ENCODE measurements at places on chromosomes 11 and 22.

GRCh38 chr11:60971520-60971919, at the start of gene CD6:
Gene CD6, plus strand, starts transcription at chr11:60971680. Its CDS starts 186 bp downstream, at chr11:60971866.
- DNase-seq, result no peak

GRCh38 chr11:27166130-27166529, 125.5 kb downstream of the BBOX1 start:
- DNase-seq, result no peak

GRCh38 chr11:100356035-100356434, 331.1 kb upstream of the ARHGAP42 start:
- no peak for DNase-seq

DNA sequence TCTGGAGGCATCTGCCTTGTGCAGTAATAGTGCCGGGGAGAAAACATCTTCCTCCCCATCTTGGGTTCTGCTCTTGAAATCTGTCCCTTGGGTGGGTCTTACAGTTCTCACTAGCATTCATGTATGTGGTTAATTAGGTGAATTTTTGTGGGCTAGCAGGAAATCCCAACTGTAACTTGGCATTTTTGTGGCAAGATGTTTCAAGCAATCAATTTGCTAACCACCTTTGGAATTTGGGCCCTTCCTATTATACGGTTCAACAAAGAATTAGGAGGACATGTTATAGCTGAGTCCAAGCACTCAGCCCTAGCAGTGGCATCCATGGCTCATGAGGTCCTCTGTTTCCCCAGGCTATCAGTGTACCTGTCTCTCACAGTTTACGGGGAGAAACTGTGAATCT, 89.1 kb upstream of the MTNR1B start:
- DNase-seq, result no peak

GRCh38 chr22:22730655-22731373, 86.4 kb downstream of the GGTLC2 start:
- DNase-seq, result no peak

DNA sequence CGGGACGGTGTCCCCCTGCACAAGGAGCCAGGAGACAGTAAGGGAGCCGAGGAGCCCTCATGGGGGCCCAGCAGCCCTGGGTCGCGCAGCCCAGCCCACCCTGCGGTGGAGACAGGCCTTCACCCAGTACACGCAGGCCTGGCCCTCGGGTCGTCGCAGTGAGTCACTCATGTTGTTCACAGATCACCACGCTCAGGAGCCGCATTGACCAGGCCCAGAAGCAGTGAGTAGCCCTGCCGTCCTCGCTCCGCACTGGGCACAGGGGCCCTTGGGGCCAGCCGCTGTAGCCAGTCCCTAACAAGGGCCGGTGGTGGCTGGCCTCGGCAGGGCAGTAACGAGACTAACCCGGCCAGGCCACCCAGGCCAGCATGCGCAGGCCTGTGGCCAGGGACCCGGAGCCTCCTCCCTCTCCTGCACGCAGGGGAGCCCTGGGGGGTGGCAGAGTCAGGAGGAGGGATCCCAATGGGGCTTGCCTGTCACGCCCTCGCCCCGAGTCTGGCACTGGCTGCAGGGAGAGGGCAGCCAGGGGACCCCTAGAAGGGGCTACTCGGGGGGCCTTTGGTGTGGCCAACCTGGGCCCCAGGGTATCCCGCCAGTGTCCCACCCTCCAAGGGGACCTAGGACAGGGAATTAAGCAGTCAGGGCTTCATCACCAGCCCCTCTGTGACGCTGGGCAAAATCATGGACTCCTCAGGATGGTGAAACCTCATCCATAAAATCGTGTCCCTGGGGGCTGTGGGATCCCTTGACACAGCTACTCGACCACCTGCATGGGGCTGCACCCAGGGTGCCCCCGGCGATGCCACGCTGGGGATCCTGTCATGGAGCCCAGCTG, 10.1 kb upstream of the MRPL23 start:
- no peak for DNase-seq

DNA sequence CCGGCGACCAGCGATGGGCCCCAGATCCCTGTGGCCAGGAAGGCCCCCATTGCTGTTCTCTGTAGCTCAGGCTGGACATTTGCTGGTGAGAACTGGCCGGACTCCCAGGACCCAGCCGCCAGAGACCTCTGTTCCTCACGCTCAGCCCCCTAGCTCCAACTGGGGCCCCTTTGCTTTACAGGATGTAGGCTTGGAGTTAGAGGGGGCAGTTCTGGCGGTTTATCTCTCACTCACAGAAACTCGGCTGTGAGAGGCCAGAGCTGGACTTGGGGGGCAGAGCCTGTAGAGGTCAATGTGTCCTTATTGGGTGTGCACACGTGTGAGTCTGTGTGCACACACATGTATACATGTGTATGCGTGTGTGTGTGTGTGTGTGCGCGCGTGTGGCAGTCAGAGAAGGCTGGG, 502 bp downstream of the SMIM38 start:
- no peak for DNase-seq

DNA sequence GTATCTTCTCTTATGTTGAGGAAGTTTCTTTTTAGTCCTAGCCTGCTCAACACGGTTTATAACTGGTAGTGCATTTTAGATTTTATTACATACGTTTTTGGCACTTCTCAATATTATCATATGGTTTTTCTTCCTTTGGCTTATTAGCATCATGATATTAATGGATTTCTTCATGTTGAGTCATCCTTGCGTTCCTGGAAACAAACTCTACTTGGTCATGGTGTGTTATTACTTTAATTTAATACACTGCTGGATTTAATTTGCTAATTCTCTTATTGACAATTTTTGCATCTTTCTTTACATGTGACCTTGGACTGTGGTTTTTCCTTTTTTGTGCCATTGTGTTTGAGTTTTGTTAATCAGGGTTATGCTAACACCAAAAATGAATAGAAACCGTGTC, 20.5 kb downstream of the IGF2 start:
- DNase-seq, result no peak

GRCh38 chr11:95149651-95150364, 60.2 kb downstream of the ENDOD1 start:
- DNase-seq, result no peak

DNA sequence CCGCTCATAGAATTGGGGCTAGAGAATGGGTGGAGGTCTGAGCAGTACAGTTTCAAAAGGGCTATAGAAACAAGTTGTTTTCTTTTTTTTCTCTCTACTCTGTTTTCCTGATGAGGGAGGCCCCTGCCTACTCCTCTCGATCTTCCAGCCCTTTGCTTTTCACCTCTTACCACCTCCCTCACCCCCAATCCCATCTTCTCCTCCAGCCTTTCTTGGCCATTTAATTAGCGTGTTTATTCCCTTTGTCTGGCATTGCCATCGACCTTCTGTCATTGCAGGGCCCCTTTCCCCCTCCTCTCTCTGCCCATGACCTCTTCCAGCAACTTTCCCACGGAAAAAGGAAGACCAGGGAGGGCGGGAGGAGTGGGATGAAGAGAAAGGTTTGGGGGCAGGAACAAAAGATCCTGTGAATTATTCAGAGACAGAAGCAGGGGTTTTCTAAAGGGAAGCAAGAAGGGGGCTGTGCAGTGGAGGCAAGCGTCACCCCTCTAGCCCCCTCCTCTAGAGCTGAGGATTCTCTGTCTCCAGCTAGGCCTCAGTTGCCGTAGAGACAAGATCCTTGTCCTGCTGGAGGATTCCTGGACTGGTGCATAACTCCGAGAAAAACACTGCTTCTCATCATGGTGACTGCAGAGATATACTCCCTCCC, 12.9 kb downstream of the DTX4 start:
- no peak for DNase-seq

Data from activated naive CD8-positive, alpha-beta T cell treated with anti-CD3 and anti-CD28 coated beads, Interleukin-2, amount 50 U/mL, for 16 hours (primary cell).